Daoy (cell line): ENCODE measurements at places on chromosomes 6 and 20. TPM values are rescaled to one million over a fixed set of nuclear protein-coding genes. Genes with fewer than 3 reads are reported as not detected.

DNA sequence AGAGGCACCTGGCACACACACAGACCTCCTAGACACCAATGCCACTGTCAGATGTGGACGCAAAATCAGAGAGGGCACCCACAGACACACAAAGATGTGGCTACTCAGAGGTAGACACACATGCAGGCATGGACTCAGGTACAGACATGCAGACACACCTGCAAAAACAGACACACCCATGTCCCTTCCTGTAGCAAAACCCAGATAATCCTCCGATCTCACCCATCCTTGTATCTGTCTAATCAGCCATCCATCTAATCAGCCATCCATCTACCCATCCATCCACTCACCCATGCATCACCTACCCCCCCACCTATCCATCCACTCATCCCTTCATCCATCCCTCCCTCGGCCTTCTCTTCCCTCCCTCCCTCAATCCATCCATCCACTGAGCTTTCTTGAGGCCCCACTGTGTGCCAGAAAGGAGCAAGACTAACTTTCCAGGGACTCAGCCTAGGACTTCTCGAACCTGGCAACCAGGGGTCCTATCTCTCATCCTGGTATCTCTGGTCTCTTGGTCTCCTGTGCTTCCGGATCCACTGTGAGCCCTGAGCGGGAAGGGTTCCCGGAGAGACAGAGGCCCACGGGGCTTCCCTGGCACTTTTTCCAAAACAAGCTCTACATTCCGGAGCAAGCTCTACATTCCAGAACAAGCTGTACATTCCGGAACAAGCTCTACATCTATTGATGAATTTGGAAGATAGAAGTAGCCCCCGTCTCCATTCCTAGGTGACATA, 1.1 kb upstream of the TGM2 start:
- no peak for DNase-seq

- no peak for DNase-seq
These were observed 8.3 kb upstream of the MMP9 start for GRCh38 chr20:46000262-46000996.

GRCh38 chr6:40313582-40313981, 273.6 kb downstream of the LRFN2 start:
- no peak for DNase-seq

Gene LBP
- total RNA-seq, result not detected in 2 replicates

Gene FOXS1
- total RNA-seq, result 2.0 and 3.6 TPM in 2 replicates

Gene BLOC1S5
- 14.3 and 17.2 TPM in 2 replicates for total RNA-seq
